ENCODE measurements at places on chromosomes 2 and 18.

GRCh38 chr18:79242246-79242645 lies 153.5 kb upstream of the NFATC1 start:
- DNase-seq = no peak

DNA sequence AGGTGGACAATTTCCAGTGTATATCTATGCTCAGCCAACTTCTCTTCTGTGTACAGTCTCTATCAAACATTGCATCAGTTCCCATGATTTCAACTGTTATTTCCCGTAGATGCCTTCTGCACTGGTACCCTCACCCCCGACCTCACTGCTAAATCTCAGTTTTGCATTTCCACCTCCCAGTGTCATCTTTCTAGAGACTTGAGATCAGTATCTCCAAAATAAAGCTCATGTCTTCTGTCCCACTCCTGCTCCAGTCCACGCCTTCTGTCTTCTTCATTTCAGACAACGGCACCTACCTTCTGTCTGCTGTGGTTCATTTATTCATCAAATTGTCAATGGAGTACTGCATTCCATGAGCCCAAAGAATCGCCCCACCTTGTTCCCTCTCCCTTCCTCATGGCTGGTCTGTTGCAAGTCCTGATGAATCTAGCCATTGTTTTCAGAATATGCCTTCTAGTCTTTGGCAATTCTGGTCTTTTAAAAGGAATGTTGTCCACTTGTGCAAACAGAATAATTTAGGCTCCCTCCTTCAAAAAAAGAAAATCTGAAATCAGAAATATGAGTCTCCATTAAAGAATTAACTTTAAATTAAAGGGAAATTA lies 23.3 kb upstream of the NPAS2 start:
- no peak for DNase-seq

- DNase-seq = no peak
These were observed 8.0 kb upstream of the COL3A1 start for GRCh38 chr2:188966079-188966571.

DNA sequence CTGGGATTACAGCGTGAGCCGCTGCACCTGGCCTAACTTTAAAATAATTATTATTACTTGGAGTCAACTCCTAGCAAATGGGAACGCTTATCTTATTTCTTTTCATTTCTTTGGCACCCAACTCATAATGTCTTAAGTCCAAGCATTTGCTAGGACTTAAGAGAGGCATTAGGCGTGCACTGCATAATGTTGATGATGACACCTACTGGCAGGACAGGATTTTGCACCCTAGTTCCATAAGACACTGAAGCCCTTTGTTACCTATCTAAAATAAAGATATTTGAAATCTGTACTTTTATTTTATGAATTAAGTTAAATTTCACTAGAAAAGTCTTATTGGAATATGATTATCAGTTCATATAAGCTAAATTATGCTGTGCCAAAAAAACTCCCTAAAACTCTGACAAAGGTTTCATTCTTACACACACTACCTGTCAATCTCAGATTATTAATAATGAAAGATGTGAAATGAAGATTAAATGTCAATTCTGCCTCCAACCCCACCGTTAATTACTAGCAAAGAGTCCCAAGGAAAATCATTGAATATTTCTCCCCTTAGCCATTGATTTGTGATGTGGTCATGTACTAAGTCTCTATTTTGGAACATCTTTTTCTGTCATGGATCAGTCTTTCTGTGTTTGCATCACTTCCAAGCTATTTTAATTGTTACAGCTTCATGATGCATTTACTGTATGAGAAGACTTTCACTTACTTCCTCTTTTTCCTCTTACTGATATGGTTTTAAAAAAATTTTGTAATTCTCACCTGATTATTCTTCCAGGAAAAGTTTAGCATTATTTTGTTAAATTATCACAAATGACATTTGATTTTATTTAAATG lies 12.7 kb upstream of the CDH2 start:
- DNase-seq = peak; percentile 65

GRCh38 chr2:152924722-152925121 lies 206.3 kb downstream of the ARL6IP6 start:
- DNase-seq = no peak

GRCh38 chr2:239251971-239252370 lies 148.8 kb downstream of the HDAC4 start:
- no peak for DNase-seq

DNA sequence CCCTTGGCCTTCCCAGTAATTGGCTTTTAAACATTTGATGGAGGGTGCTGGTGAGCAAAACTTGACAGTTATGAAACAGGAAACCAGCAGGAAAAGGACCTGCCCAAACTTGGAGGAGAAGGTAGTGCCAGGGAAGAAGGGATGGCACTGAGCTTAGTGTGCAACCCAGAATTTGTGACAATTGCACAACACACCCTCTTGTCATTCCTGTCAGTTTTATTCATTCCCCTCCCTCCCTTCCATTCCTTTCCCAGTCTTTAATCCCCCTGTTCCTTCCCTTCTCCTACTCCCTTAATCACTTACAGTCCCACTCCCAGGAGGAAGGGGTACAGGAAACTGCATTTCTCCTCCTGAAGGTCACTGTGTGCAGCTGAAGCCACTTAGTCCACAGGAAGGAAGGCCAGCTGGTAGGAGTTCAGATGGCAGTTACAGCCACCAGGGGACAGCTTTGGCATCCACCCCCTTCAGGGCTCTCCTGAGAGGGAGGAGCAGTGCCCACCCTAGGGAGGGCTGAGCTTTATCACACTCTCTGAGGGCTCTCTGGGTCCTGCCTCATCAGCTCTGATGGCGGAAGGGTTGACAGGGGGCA lies 24.0 kb upstream of the SIGLEC15 start:
- no peak for DNase-seq

DNA sequence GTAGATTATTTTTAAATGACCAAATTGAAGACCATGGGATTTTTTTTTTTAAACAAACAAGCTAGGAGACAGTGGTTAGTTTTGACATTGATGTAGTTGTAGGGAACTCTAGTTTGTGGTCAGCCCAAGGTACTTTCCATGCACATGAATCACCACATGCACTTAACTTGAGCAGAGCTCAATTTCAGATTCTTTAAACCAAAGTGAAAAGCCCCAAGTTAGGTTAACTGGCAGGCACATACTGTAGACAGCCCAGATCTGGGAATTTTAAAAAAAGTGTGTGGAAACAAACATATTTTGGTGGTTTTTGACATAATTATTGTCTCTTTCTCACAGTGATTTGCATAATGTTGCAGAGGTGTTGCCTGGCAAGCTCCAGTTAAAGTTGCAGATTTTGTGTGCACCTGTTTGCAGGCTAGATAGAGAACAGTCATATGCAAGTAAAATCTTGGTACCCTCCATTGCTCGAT lies 88.4 kb downstream of the BCL2L11 start:
- no peak for DNase-seq

- DNase-seq = peak; percentile 10
These were observed 165.0 kb downstream of the ASB1 start for GRCh38 chr2:238591732-238592131.

DNA sequence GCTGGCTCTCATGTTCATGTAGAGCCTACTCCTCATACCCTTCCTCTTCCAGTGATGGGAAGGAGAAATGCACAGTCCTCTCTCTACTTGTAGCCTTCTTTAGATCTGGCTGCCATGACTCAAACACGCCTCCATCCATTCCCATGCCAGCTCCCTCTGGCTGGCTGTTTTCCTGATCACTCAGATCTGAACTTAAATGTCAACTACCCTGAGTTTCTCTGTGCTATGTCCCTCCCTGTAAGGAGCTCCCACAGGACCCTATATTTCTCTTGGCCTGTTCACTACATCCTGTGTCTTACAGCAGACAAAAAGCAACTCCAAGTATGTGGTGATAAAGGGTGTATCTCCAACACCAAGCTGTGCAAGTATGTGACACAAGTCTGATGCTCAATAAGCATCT lies 152.4 kb downstream of the TCF4 start:
- no peak for DNase-seq

DNA sequence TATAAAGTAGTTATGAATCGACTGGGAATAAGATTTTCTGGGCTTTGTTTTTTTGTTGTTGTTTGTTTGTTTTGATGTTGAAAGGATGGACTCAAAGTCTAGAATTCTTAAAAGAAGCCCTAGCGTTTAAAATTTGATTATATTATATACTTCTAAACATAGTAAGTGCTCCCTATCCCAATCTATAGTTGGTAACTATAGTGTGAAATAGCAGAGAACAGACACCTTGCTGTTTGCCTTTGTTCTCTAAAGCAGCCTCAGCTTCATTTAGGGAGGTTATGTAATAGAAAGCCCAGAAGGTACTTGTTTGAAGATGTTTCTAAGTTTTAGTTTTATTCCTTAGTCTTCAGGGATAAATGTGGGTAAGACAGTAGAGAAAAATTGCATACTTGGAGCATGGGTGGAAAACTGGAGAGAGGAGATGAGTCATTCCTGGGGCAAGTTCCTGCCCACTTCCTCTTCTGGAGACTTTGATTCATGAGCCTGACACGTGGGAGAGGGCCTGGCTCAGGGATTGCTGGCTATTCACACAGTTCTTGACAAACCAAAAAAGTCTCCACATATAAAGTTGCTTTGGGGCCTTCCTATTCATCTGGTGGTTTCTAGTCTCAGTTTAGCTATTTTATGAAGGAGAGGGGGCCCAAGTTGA lies 131.9 kb downstream of the MYO1B start:
- no peak for DNase-seq

Data from erythroblast (primary cell).